ENCODE measurements at places on chromosomes 6 and 20.

DNA sequence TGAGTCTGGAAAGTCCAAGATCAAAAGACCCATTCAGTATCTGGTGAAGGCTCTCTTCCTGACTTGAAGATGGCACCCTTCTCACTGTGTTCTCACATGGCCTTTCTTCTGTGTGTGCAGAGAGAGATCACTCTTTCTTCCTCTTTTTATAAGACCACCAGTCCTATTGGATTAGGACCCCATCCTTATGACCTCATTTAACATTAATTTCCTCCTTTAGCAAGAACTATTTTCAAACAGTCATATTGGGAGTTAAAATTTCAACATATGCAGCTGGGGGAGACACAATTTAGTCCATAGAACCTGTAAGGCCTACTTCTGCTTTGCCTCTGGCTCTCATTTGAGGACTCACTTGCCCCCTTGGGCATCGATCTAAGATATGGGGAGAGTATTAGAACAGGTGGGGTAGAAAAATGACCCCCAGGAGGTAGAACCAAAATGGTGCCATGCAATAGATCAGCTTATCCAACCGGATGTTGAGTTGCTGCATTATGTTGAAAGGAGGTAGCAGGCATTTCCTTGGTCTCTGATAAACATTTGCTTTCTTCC lies 78.4 kb upstream of the ATXN1 start:
- no peak for DNase-seq

- no peak for DNase-seq
These were observed 75.3 kb upstream of the ENPP5 start for GRCh38 chr6:46246081-46246480.

DNA sequence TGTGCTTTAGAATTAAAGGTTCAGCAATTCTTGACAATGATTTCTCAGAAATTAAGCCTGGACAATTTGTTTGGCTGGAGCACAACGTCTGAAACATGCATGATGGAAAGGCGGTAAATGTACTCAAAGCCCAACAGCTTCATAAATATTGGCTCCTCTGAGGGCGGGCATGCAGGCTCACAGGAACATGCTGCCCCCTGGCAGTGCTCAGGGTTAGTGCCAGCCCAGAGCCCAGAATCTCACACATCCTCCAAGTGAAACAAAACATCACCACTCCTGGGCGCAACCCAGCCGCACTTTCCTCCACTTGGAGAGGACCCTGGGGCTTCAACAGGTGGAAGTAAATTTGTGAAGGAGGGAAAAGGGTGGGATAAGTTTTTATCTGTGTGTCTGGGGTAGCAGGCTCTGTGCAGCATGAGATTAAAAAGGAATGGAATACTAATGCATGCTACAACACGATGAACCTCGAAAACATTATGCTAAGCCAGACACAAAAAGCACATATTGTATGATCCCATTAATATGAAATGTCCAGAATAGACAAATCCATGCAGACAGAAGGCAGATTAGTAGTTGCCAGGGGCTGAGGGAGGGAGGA lies 54.1 kb upstream of the PTPRT start:
- no peak for DNase-seq

DNA sequence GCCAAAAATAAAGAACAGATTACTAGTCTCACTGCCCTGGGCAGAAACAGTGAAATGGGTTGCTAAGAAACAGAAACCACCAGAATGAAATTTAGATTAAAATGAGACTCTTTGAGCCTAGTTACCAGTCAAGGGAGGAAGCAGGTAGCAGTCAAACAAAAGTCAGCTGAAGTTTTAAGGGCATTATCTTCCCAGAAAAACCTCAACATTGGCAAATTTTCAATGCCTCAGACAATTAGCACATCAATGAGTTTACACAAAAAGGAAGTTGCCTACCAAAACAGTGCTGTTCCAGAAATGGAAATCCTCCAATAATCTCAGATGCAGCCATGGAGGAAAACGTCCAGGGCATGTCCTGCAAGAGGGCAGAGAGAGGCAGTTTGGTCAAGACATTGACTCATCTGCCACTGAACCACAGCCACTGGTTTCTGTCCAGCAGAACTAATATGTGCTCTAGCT lies 399.7 kb upstream of the ADGRB3 start:
- DNase-seq, result no peak

DNA sequence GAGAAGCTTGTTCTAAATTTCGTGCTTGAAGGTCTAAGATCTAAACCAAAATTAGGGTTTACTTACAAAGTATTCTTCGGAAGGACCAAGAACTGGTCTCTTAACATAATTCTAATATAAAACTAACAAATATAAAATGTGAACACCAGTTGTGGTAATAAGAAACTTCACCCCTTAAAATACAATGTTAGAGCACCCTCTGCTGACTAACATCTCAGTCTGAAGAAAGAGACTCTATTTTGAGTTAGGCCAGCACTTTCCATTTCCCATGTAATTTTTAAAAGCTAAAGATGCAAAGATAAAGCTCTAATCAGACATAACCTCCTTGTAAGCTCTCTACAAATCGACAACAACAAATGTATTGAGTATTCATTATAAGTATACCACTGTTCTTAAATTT lies 24.6 kb downstream of the ATG5 start:
- DNase-seq, result no peak

- DNase-seq, result no peak
These were observed 4.9 kb upstream of the IPCEF1 start for GRCh38 chr6:154361476-154361875.

GRCh38 chr6:7213416-7213815 lies 99.6 kb downstream of the SSR1 start:
- no peak for DNase-seq

DNA sequence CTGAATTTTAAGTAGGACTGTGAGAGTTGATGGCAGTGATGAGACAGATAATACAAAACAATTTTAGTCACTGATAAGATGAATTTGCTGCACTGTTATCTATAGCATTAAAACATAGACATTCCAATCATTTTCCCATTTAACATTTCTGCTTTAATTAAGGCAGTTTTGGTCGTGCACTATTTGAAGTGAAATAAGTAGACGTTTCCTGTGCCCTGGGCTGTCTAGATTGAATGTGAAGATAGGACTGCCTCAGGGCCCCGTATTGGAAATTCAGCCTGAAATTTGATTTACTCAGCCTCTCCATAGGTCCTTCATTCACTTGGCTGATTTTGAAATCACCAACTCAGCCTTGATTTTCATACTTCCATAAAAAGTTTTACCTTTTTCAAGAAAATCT lies 48.3 kb downstream of the ARID1B start:
- no peak for DNase-seq

DNA sequence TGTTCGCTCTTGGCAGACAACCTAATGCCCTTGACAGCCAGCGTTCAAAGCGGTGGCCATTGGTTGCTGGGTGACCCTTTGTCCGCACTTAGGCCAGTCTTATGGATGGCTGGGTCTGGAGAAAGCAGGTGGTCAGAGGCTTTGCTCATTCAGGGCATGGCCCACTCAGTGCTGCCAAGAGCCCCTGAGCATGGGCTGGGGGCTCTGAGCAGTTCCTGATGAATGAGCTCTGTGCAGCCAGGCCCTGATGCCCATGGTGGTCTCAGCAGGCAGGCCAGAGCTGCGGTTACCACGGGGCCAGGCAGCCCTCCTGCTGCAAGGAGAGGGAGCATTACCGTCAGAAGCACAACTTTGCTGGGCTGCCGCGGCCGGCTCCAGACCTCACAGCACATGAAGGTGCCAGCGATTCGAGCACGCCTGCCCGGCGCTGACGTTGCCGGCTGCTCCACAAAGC lies 36.3 kb downstream of the CDH4 start:
- no peak for DNase-seq

DNA sequence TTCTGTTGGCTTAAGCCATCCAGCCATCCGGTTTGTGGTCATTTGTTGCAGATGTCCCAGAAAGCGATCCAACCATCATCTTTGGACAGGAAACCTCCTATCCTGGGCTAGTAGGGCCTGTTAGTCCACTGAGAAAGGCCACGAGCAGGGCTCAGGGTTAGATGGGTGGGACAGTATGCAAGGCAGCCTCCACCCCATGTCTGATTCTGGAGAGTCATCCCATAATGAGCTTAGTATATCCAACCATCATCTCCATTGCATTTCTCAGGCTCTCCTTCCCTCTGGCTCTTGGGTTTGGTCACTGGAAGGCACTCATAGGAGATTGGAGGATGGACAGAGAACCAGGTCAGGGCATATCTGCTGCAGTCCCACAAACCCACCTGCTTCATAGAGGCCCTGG lies 117.8 kb downstream of the LRFN2 start:
- DNase-seq, result no peak

DNA sequence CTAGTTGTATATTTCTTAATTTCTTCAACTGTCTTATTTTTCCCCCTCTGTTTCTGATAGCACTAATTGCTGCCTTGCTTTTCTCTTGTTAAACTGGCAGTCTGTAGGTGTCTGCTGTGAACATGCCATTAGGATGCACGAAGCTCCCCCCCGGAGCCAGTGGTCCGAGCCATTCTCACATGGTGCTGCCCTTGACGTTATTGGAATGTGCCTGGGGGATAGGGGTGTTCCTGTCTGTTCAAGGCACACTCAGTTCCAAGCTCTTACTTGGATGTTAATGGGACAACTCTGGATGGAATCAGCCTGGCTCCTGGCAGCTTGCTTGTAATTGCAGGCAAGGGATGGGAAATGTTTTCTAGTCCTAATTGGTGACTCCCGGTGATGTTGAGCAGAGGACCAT lies 68.4 kb downstream of the RREB1 start:
- DNase-seq, result no peak

GRCh38 chr6:52103623-52104022 lies 16.2 kb upstream of the PKHD1 start:
- DNase-seq, result no peak

DNA sequence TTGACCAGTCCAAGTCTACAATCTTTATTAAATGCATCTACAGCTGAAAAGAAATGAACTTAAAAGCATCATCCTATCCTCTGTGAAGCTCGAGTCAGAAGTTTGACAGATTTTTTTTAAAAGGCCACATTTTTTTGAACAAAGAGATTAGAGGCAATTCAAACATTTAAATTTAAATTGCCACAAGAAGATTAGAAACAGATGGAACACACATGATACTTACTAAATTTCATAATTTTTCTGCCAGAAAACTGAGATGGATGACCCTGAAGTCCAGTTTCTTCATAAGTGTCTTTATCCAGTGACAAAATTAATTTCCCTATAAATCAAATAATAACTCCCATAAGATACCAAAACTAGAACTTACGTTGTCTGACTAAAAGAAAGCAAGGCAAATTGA lies 4.3 kb downstream of the RPP40 start:
- DNase-seq, result no peak

- DNase-seq, result no peak
These were observed 17.1 kb upstream of the DHX35 start for GRCh38 chr20:38945012-38945411.

DNA sequence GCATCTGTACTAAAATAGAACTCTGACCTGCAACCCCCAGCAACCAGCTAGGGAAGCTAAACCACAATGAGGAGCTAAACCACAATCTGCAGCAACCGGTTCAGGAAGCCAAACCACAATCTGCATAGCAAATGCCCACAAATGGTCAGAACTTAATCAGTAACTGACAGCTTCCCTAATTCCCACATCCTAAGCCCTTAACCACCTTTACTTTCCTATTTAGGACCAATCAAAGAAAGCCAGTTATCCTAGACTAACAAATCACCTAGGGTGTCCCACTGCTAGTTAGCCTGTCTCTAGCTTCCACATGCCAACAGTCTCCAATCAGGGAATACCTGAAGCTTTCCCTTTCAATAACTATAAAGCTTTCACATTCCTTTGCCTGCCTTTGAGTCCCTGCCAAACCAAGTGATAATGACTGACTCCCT lies 424.6 kb upstream of the PTCHD4 start:
- DNase-seq, result no peak

DNA sequence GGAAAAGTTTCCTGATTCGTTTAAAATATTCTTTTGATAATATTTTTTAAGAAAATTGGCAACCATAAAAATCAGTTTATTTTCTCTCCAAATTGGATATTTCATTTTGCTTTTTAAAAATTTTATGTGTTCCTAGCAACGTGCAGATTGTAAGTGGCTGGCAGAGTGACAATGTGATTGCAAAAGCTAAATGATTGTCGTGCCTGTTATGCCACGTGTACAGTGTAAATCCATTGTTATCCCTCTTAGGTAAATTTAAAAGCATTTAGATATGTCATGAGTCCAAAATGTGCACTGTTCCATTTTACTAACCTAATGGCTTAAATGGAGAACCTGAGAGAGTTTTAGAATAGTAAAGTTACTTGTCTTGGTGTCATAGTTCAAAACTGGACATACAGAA lies 94.4 kb upstream of the ADGRF4 start:
- no peak for DNase-seq

GRCh38 chr20:56322681-56323080 lies 36.1 kb upstream of the FAM210B start:
- no peak for DNase-seq

DNA sequence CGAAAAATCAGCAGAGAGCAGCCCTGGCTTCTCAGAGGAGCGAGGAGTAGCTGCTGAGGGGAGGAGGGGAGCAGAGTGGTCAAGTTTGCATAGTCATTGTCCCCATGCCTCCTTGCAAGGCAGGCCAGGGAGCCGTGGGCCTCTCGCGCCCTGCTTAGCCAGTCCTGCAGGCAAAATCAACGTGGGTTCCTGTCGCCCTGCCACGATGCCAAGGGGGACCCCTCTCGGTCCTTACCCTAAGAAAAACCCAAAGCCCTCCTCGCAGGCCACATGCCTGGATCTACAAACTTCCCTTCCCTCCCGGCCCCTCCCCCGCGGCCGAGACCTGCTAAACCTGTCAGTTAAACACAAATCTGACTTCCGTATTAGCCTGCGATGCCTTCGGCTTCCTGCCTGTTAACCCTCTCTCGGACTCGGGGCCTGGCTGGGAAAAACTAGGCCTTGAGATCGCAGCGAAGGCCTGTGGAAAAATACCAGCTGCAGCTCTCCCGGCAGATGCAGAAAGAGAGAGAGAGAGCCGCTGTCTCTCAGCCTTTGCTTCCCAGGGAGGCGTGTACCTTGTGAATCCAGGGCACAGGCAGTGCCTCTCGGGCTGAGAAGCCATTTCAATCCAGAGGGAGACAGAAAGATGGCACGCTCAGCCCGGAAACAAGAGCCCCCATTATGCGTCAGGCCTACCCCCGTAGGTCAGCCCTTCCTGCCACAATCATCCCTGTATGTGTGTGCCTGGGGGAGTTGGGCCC lies 968 bp upstream of the ZMYND8 start:
- DNase-seq, result peak; percentile 25

DNA sequence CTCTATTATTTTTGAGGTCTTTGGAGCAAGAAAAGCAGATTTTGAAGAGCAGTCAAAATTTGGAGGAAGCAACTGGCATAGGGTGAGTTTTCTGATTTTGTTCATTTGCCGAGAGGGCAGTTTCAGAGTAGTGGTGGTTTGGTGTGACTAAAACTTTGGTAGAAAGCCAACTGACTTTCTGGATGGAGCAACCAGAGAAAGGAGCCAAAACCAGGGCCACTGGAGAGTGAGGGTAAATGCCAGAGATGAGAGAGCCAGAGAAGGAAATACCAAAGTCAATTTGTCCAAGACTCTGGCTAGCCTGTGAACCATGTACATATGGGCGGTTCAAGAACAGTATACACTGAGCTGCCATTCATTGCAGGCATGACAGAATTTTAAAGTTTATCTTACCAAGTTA lies 40.5 kb upstream of the ZBTB24 start:
- DNase-seq, result no peak

Data from stimulated activated CD8-positive, alpha-beta memory T cell treated with anti-CD3 and anti-CD28 coated beads, Interleukin-4, amount 100 ng/mL, for 4 hours (primary cell).